ENCODE measurements at places on chromosomes 16 and 17.

DNA sequence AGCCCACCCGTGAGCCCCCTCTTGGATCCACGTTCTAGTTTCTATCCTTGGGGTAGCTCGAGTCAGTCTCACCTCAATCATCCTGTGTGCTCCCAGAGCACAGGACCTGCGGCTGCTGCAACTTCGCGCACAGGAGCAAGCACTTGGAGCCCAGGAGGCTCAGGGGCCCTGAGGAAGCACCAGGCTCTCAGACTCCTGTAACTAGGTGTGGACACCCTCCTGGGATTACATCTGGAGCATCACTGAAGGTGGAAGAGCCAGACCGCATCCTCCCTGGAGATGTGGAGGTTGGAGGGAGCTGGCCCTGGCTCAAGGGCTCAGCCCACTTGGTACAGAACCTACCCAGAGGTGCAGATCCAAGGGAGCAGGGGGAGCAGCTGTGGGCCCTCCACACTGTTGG is 2.7 kb downstream of the HBQ1 start:
- no peak for DNase-seq

- peak; percentile 93 for DNase-seq
Observed at GRCh38 chr17:51259564-51260236, at the start of gene MBTD1. Gene MBTD1 (minus strand): TSS chr17:51260049. CDS start chr17:51225161, 34,888 bp downstream.

GRCh38 chr17:915538-916201 is 63.9 kb downstream of the NXN start:
- no peak for DNase-seq

- DNase-seq, result no peak
Observed at GRCh38 chr17:57356153-57356718, 99.9 kb downstream of the MSI2 start.

DNA sequence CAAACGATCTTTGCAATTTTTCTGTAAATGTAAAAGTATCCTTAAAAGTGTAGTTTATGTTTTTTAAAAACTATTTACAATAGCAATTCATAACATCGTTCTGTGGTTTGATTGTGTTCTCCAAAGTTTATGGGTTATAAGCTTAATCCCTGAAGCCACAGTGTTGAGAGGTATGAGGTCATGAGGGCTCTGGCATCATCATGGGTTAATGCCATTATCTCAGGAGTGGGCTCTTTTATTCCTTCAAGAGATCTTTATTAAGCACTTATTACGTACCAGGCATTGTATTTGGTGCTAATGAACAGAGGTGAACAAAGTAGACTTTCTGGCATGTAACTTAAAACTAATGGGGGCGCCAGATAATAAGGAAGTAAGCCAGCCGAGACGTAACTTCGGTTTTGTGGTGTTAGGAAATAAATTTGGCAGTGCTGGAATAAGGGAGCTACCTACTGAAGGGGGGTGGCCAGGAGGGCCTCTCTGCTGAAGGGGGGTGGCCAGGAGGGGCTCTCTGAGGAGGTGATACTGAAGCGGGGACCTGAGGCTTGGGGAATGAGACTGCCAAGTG is 158.1 kb downstream of the VPS53 start:
- no peak for DNase-seq

DNA sequence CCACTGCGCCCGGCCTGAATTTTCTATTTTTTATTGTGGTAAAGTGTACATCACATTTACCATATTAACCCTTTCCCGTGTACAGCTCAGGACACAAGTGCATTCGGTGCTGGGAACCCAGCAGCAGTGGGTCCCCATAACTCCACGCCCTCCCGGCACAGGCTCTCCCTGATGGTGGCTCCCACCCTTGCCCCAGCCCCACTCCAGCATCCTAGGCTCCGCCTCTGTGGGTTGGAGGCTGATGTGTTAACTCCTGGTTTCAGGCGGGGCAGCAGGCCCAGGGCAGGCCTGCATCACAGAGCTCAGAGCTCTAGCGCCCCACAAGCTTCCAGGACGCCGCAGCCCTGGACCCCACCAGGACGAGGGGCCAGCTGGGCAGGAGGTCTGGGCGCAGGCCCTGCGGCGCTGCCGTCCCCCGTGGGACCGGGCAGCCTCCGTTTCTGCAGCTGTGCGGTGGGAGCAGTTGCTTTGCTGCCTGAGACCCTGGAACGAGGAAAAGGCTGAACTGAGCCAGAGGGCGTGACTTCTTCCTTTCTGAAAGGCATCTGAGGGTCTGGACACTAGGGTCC is 19.6 kb downstream of the ZFPM1 start:
- no peak for DNase-seq

DNA sequence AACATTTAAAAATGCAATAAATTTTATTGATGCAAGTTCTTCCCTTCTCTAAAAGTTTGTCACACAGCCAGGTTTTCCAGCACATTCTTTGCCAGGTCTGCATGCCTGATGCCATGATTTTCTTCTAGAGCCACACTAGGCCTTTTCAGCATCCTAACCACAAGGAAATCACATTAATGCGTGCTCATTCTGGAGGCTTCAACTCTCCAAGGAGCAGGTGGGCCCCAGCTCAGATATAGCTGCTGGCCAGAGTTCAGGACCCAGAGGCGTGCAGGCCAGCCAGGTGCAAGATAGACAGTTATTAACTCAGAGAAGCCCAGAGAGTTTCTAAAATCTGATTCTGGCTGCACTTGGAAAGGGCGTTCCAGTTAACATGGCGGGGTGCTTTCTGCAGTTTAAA is 124.5 kb upstream of the MAF start:
- no peak for DNase-seq

GRCh38 chr16:81481207-81481821 is 36.7 kb downstream of the CMIP start:
- no peak for DNase-seq

DNA sequence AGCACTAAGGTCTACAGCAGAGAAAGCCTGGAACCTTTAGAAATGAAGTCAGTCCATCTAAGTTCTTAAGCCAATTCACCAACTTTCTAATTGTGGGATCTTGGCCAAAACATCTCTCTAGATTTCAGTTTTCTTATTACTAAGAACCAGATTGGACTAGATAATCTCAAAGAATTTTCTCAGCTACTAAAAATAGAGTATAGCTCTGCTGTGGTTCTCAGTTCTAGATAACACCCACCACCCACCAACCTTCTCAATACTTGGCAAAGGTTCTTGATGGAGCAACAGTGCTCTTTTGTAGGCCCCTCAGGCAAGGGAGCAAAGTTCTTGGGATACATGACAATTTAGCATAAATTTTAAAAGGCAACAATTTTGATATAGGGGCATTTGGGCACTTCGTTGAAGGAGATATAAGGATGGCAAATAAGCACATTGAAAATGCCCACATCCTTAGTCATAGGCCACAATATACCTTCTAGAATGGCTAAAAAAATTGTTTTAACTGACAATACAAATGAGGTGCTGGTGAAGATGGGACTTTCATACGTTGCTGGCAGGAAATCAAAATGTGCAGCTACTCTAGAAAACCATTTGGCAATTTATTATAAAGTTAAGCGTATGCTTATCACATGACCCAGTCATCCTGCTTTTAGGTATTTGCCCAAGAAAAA is 74.4 kb upstream of the TMEM132E start:
- no peak for DNase-seq

DNA sequence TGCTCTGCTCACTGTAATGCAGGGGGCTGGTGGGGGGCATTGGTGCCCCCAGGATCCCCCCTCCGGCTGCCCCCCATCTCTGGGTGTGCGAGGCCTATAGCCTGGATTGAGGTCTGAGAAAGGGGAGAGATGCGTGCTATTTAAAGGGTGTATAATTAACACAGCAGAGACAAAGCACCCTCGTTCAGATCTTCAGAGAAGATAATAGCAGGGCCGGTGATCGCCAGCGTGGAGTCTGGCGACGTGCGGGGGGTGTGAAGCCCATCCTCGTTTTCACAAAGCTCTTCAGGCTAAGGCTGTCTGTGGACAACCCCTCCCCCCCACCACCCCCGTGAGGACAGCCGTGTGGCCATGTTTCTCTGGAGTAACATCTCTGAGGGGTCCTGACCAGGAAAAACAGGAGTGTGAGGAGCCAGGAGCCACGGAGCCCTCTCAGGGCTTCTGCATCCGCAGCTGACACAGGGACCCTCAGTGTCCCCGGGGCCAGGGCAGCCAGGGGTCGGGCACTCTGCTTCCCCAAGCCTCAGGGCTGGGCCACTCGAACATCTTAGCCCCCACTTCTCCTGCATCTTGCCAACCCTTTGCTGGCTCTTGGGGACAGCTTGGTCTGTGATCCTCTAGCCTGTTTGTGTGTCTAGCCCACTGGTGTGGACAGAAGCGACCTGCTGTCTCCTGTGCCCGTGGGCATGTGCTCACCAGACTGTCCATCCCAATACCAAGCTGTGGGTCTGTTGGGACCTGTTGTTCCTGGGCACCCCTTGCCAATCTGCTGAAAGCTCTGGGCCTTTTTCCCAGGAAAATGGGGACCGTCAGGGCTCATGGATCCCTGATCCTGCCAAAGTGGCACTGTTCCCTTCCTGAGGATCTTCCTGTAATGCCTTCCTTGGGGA is 58.9 kb downstream of the BAIAP2 start:
- no peak for DNase-seq

GRCh38 chr16:17403859-17404545 is 66.8 kb downstream of the XYLT1 start:
- no peak for DNase-seq

GRCh38 chr16:56424404-56424764 is 961 bp downstream of the AMFR start:
- DNase-seq, result no peak

GRCh38 chr16:57070424-57070823 is 22.0 kb upstream of the CPNE2 start:
- DNase-seq, result no peak

DNA sequence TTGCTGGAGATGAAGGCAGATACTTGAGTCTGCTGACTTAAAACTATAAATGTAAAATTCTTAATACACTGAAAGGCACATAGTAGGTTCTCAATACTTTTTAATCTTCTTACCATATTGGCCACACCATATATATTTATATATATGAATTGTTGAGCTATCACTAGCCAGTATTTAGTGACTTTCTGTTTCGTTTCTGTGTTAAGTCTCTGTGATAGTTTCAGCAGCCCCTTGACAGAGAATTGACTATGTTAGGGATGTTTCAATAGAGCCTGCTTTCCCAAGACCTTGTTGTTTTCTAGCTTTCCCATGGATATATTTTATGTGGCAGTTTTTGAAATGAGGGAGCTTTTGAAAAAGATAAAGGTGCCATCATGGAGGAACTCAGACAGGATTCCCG is 206.5 kb upstream of the GOT2 start:
- no peak for DNase-seq

DNA sequence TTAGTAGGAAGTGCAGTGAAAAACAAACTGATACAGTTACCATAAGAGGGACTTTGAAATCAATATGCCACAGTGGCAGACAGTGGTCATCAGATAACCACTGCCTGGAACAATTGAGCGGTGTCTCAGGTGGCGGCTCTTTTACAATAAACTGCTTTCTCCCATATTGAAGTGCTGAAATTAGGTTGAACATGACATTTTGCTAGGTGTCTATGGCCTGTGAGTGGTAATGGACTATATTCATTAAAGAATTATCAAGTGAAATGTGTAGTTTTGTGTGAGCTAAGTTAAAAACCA is 214.7 kb downstream of the RPTOR start:
- no peak for DNase-seq

GRCh38 chr17:47726796-47727703 is 6.0 kb upstream of the TBX21 start:
- DNase-seq, result no peak

DNA sequence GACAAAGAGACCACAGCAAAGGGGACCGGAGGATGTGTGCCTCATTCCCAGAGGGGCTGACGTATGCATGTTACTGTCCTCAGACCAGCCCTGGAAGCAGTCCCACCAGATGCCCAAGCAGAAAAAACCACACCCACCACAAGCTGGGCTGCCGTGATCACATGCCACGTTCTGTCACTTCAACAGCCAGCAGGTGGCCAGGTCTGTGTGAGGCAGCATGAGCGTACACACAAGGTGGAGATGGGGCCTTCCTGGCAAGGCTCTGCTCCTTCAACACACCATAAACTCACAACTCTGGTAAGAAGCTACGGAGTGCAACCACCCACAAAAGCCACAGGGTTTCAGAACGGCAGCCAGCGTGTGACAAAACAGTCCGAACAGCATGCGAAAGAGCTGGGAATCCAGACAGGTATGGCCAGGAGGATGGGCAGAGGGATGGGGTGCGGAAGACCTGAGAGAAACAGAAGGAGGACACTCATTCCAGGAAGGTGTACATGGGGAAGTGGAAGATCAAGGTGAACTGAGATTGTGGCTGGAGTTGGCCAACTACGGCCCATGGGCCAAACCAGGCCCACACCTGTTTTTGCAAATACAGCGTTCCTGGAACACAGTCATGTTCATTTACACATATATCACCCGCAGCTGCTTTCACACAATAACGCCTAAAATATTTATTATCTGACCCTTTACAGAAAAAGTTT is 27.9 kb downstream of the MBTPS1 start:
- DNase-seq, result no peak

- DNase-seq, result peak; percentile 34
Observed at GRCh38 chr17:16873174-16874035, 98.5 kb downstream of the TNFRSF13B start.

- DNase-seq, result no peak
Observed at GRCh38 chr17:37791447-37792399, 46.9 kb upstream of the HNF1B start.

DNA sequence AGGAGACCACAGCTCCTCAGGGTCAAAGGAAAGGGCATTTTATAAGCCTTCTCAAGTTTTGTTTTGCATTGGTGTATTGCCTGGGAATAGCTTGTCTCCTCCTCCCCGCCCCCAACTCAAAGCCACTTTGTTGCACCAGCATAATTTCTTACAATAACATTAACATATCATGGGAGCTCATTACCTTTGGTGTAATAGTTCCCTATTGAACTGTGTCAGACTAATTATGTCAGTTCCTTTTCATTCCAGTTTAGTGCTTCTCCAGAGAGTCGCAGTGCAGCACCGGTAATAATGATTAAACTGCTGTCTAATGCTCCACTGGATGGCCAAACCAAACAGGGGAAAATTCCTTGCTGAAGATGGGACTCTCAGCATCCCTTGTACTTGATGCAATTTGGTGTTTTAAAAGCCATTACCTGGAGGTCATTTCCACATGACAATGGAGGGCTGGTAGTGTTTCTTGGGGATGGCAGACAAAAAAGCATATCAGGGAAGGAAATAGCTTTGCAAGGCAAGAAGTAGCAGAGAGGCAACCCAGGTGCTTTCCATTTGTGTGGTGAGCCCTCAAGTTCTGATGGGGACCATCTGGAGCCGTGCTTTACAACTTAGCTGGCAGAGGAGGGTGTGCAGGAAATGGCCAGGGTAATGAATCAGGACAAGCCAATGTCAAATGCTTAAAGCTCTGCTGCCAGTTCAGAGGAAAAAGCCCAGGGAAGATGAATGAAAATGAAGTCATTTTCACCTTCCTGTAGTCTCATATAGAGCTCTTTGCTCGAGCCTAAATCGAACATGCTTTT is 91.5 kb upstream of the NLRP1 start:
- no peak for DNase-seq

DNA sequence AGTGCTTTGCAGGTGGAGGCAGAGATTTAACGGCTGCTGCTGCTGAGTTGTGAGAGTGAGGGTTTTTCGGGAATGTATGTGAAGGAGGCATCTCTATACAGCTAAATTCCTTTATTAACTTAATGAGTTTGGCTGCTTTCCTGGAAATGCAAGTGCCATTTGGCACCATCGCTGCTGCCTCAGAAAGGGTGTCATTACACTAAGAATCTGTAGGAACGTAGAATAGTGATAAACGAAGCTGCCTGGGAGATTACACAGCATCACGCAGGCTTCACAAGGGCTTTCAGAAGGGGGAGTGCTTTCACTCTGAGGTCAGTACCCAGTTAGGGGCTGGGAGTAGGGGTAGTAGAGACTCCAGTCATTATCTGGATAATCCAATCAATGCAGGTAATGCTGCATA is 14.1 kb upstream of the NLRP1 start:
- no peak for DNase-seq

GRCh38 chr17:81991684-81992305 is 14.4 kb downstream of the ASPSCR1 start:
- no peak for DNase-seq

GRCh38 chr16:8740775-8741355 is 56.6 kb downstream of the TMEM186 start:
- no peak for DNase-seq
